ENCODE measurements at places on chromosomes 2 and 18. TPM values are rescaled to one million over a fixed set of nuclear protein-coding genes. Genes with fewer than 3 reads are reported as not detected.
A peak's percentile ranks its signal among the peaks of the same experiment; 100 is the strongest.

- no peak for DNase-seq
Measured at GRCh38 chr18:39692367-39693015, 2126.9 kb upstream of the CELF4 start.

DNA sequence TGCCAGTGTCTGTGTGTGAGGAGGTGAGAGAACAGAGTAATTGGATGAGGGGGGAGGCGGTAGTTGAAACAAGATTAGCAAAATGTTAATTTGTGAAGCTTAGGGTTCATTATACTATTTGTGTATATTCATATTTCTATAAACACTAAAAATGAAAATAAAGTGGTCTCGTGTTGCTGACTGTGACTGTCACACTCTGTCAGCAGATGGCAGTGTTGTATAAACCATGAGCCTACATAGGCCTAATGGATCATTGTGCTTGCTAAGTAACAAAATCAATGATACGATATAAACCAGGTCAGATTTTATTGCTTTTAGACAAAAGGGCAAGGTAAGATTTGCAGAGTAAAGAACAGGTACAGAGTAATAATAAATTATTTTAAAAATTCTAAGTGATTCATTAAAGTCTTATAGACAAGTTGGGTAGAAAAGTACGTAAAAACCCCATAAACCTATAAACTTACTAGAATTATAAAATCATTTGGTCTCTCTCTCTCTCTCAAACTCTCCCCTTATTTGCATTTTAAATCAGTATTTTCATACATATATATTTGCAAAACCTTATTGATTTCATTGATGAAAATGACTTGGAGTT is 182.7 kb downstream of the RPIA start:
- peak; percentile 61 for DNase-seq

DNA sequence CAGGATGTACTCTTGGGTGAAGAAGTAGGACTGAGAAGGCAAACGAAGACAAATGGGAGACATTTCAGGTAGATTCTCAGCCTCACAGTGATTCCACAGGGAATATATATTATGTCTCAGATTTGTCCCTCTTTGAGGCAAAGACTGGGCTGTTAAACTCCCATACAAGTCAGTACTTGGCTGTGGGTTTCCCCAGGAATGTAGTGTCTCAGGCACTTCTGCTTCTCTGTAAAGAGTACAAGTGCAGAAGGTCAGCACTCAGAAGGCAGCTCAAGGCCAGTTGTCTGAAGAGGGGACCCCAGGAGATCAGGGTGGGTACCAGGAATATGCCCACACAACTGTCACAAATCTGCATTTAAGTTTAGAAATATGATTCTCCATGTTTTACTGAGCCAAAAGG is 39.9 kb upstream of the COBLL1 start:
- DNase-seq, result peak; percentile 62

- DNase-seq, result no peak
Measured at GRCh38 chr2:106177581-106177980, 16.5 kb downstream of the UXS1 start.

HTR2B gene
- total RNA-seq, result 0.13 TPM

ASAP2 gene
- total RNA-seq, result 20.0 TPM

SLC14A1 gene
- not detected for total RNA-seq

DSG3 gene
- 688 TPM for total RNA-seq

FABP1 gene
- not detected for total RNA-seq

MORN2 gene
- total RNA-seq, result 10.4 TPM

ALPI gene
- total RNA-seq, result not detected

All from bronchial epithelial cell (primary cell).